ENCODE measurements at places on chromosomes 13 and 19. TPM values are rescaled to one million over a fixed set of nuclear protein-coding genes. Genes with fewer than 3 reads are reported as not detected.

DNA sequence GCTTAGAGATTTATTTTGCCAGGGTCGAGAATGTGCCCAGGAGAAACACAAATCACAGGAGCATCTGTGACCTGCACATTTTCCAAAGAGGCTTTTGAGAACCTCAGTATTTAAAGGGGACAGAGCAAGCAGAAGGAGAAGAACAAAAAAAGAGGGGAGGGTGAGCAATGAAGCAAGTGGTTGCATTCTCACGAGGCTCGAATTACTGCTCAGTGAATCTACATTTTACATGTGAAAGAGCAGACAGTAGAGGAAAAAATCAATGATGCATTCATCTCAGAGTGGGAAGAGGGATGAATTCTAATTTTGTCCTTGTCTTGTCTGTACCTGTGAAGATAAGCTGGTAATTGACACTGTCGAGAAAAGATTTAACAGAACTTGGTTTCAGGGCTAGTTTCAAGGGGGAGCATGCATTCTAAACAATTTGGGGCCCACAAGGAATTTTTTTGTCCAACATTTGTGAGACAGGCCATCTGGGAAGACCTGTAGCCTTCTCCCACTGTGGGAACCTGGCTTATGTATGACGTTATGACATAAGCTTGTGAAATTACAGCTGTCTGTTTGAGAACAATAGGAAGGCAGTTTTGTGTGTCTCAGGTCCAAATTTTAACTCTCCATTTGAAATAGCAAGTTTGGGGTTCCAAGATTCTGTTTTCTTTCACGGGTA is 855.1 kb downstream of the SLITRK5 start:
- DNase-seq, result no peak

DNA sequence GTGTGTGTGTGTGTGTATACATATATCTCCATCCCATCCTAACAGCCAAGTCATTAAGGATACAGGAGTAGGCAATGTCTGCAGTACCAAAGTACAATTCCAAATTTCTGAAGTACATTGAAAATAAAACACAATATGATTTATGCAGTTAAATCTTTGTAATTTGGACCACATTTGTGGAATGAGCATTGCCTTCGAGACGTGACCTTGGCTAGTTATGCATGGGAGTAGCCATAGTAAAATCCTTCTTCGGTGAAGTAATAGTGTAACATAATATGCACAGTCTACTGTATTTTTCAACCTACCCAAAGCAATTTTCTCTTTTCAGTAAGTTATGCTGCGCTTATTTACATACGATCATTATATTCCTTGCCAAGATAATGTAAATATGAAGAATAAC is 665.7 kb upstream of the GPC6 start:
- no peak for DNase-seq

- no peak for DNase-seq
These were observed 187.2 kb downstream of the DCT start for GRCh38 chr13:94292323-94292640.

GRCh38 chr13:100128373-100128772 is 39.5 kb downstream of the PCCA start:
- no peak for DNase-seq

DNA sequence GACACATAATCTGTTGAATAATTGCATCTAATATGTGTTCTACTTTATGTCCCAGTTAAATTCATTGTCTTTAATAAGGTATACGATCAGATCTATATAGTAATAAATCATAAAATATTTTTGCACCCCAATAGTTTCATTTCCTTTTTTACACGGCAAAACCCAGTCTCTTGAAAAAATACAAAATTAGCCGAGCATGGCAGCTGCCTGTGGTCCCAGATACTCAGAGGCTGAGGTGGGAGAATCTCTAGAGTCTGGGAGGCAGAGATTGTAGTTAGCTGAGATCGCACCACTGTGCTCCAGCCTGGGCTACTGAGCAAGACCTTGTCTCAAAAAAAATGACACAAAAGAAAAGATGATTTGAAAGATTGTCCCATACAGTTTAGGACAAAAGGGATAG is 52.3 kb upstream of the PARP4 start:
- DNase-seq, result no peak

GRCh38 chr19:7912697-7913564 is 1.7 kb upstream of the TGFBR3L start:
- DNase-seq, result no peak

DNA sequence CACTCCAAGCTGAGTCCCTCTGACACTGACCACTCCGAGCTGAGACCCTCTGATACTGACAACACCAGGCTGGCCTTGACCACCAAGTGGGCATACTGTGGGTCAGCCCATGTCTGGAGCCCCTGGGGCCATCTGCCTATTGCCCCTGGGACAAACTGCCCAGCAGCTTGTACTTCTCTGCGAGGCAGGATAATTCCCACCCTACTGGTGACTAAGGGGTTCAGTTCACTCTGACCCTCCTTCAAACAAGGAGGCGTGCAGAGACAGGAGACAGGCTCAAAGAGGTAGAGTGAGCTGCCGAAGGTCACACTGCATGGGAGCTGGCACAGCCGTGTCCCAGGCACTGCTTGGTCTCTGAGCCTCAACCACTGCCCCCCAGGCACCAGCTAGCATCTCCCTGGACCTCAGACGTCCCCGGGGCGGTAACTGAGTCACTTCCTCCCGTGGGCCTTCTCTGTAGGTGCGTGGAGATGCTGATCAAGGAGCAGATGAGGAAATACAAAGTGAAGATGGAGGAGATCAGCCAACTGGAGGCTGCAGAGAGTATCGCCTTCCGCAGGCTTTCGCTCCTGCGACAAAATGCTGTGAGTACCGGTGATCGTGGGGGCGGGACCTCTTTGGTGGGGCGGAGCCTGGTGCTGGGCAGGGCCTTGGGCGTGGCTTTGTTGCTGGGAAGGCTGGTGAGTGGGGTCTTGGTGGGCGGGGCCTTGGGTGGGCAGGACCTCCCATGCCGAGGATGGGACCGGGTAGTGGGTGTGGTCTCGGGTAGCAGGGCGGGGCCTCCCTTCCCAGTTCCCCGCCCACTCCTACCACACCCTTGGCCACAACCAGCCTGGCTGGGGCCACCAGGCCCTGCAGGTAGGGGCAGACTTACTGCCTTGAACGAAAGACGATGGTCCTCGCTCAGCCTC is 5.8 kb upstream of the USE1 start:
- peak; percentile 56 for DNase-seq

The TLE6 gene
- 4.1 TPM for total RNA-seq
